Activated CD4-positive, alpha-beta memory T cell treated with anti-CD3 and anti-CD28 coated beads for 36 hours (primary cell): ENCODE measurements at places on chromosomes 6 and 20. TPM values are rescaled to one million over a fixed set of nuclear protein-coding genes. Genes with fewer than 3 reads are reported as not detected.

SEMG1 gene
- not detected for total RNA-seq

PACSIN1 gene
- total RNA-seq: 0.10 TPM

FAM184A gene
- 10.8 TPM for total RNA-seq

SRPK1 gene
- total RNA-seq: 143 TPM

ANKRD6 gene
- total RNA-seq: 3.1 TPM

PROKR2 gene
- total RNA-seq: not detected

TINAG gene
- not detected for total RNA-seq

CCN6 gene
- total RNA-seq: 0.70 TPM

SLC22A2 gene
- not detected for total RNA-seq

PRSS35 gene
- total RNA-seq: not detected

UNC5CL gene
- 2.4 TPM for total RNA-seq

SIRPB2 gene
- total RNA-seq: not detected

OR12D3 gene
- total RNA-seq: not detected

RAET1L gene
- total RNA-seq: not detected

TCP1 gene
- 438 TPM for total RNA-seq

IL17A gene
- total RNA-seq: 33.7 TPM

FKBP1C gene
- 0.71 TPM for total RNA-seq
